ENCODE measurements at places on chromosomes 2 and 18. TPM values are rescaled to one million over a fixed set of nuclear protein-coding genes. Genes with fewer than 3 reads are reported as not detected.

The CHST9 gene
- total RNA-seq = not detected

The POU3F3 gene
- total RNA-seq = not detected

The TOGARAM2 gene
- 0.94 TPM for total RNA-seq

The DQX1 gene
- not detected for total RNA-seq

The TFCP2L1 gene
- total RNA-seq = not detected

The RESP18 gene
- not detected for total RNA-seq

The CDK15 gene
- 1.2 TPM for total RNA-seq

The CXCR1 gene
- total RNA-seq = not detected

Data from cardiac ventricle fibroblast (primary cell).